ENCODE measurements at places on chromosomes 7 and 10. TPM values are rescaled to one million over a fixed set of nuclear protein-coding genes. Genes with fewer than 3 reads are reported as not detected.

GRCh38 chr7:44505595-44505994 lies 15.1 kb upstream of the NUDCD3 start:
- H3K4me1 ChIP-seq, result peaks cover 12% of the 10 kb centered on the region
- peaks cover 8% of the 10 kb centered on the region for H3K36me3 ChIP-seq
- no peak overlapping the region for H3K27ac ChIP-seq

FAM3C gene
- total RNA-seq, result 27.0 TPM

DNA sequence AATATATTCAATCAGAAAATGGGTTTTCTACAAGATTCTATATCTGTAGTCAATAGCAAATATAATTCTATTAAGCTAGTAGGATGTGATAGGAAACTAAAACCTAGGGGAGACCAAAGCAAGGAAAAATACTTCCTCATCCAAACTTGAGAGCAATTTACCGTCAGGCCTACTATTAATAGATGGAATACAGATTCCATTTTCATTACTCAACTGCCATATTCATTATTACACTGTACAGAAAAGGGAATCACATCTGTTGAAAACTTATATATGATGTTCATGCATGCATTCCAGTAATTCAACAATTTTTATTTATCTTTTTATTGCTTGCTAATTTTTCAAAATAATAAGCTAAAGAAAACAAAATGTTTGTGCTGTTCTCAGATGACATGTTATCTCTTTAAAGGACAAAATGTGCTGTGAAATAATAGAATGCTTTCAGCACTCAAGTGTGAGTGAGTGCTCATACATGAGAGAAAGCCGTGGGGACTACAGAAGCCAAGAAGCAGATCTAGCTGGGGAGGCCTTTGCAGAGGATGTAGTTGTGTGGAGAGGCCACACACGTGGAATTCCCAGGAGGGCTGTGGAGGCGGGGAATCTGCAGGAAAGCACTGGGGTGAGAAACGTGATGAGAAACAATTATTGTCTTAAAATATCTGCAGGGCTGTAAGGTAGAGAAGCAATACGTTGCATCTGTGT lies 110.0 kb downstream of the EGFR start:
- peaks cover 2% of the 10 kb centered on the region for H3K36me3 ChIP-seq
- peaks cover 7% of the 10 kb centered on the region for H3K4me1 ChIP-seq
- no peak for DNase-seq
- no peak overlapping the region for H3K27ac ChIP-seq
- H3K27me3 ChIP-seq, result peaks cover 27% of the 10 kb centered on the region

GIMAP6 gene
- 34.8 TPM for total RNA-seq

GRCh38 chr10:70192326-70192968 lies 22.1 kb upstream of the SAR1A start:
- no peak for DNase-seq
- peaks cover 9% of the 10 kb centered on the region for H3K4me1 ChIP-seq
- H3K27ac ChIP-seq, result no peak overlapping the region
- no peak overlapping the region for H3K4me3 ChIP-seq
- no peaks in the 10 kb centered on the region for H3K27me3 ChIP-seq

GRCh38 chr7:78057571-78057970 lies 259.0 kb downstream of the PHTF2 start:
- no peaks in the 10 kb centered on the region for H3K4me1 ChIP-seq
- DNase-seq, result no peak
- H3K36me3 ChIP-seq, result no peaks in the 10 kb centered on the region
- no peak overlapping the region for H3K27ac ChIP-seq
- H3K27me3 ChIP-seq, result peaks cover 43% of the 10 kb centered on the region

CDNF gene
- total RNA-seq, result 1.6 TPM

- no peak overlapping the region for H3K27ac ChIP-seq
- peaks cover 24% of the 10 kb centered on the region for H3K36me3 ChIP-seq
- no peaks in the 10 kb centered on the region for H3K27me3 ChIP-seq
These were observed 59.9 kb upstream of the LRRC4 start for GRCh38 chr7:128091106-128091505.

GRCh38 chr7:157018328-157018996 lies 8.0 kb upstream of the MNX1 start:
- H3K27ac ChIP-seq, result no peak overlapping the region
- H3K36me3 ChIP-seq, result no peaks in the 10 kb centered on the region
- no peak for DNase-seq
- peaks cover 31% of the 10 kb centered on the region for H3K4me1 ChIP-seq
- H3K4me3 ChIP-seq, result peak overlapping the region; percentile 19
- H3K27me3 ChIP-seq, result peaks cover 89% of the 10 kb centered on the region

DNA sequence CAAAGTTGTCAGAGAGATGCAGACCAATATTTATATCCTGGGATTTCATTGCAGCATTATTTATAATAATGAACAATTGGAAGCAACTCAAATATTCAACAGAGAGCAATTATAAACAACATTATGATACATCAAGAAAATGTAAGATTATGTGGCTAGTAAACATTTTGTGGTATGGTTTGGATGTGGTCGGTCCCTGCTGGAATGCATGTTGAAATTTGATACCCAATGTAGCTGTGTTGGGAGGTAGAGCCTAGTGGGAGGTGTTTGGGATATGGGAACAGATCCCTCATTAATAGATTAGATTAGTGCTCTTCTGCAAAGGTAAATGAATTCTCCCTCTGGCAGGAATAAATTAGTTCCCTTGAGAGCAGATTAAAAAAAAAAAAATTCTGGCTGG lies 350.9 kb downstream of the ANKRD30A start:
- no peaks in the 10 kb centered on the region for H3K36me3 ChIP-seq
- H3K4me1 ChIP-seq, result no peaks in the 10 kb centered on the region
- DNase-seq, result no peak
- H3K27ac ChIP-seq, result no peak overlapping the region
- no peaks in the 10 kb centered on the region for H3K27me3 ChIP-seq
- no peak overlapping the region for H3K4me3 ChIP-seq

DRGX gene
- total RNA-seq, result not detected

- peaks cover 1% of the 10 kb centered on the region for H3K36me3 ChIP-seq
- no peak overlapping the region for H3K4me3 ChIP-seq
- no peak overlapping the region for H3K27ac ChIP-seq
These were observed 127.6 kb downstream of the CCNY start for GRCh38 chr10:35463878-35464277.

Measured in activated naive CD8-positive, alpha-beta T cell treated with anti-CD3 and anti-CD28 coated beads for 36 hours (primary cell).